ENCODE measurements at places on chromosomes 12 and 14.
A peak's percentile ranks its signal among the peaks of the same experiment; 100 is the strongest.

GRCh38 chr12:79381248-79382208 is 309.2 kb downstream of the PAWR start:
- no peak for DNase-seq

- peak; percentile 9 for DNase-seq
Measured at GRCh38 chr14:83291714-83292113, 1758.1 kb upstream of the SEL1L start.

DNA sequence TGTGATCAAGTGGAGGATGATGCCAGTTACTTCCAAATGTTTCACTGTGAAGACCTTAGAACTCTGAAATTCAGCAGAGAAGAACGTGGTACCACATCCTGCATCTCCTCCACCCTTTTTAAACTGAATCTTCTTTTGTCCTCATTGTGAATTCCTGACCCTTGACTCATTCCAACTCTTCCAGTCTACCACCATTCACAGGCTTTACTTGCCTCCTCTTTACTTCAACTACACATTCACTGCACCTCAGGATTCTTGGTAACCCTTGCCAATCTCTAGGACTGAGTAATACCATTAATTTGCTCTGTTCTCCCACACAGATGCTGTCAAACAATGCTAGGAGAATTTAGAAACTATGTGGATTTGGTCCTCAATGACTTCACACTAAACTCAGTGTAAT is 37.3 kb downstream of the PPP1R12A start:
- peak; percentile 96 for DNase-seq

- no peak for DNase-seq
Measured at GRCh38 chr12:46299851-46300250, 31.0 kb upstream of the SLC38A1 start.

DNA sequence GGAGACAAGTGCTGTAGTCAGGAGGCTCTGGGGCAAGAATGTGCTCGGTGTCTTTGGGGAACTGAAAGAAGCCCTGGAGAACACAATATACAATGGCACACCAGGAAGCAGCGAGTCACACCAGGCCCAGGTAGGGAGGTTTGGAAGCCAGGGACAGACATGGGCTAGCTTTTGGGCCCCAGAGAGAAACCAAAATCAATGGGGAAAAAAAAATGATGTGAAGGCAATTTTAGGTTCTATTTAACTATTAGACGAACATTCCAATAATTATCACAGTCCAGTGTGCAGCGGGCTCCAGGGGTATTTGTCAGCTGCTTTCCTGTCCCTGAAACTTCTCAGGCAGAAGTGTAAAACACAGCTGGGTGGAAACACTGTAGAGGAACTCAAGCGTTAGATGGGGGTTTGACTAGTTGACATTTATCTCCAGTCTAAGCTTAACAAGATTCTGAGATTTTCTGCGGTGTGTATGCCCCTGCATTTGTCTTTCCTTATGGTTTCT is 21.8 kb upstream of the EGLN3 start:
- DNase-seq, result no peak

- DNase-seq, result peak; percentile 92
Measured at GRCh38 chr12:76084863-76085519, 506 bp upstream of the NAP1L1 start.

- peak; percentile 77 for DNase-seq
Measured at GRCh38 chr12:49261721-49262120, 3.2 kb upstream of the TUBA1C start.

DNA sequence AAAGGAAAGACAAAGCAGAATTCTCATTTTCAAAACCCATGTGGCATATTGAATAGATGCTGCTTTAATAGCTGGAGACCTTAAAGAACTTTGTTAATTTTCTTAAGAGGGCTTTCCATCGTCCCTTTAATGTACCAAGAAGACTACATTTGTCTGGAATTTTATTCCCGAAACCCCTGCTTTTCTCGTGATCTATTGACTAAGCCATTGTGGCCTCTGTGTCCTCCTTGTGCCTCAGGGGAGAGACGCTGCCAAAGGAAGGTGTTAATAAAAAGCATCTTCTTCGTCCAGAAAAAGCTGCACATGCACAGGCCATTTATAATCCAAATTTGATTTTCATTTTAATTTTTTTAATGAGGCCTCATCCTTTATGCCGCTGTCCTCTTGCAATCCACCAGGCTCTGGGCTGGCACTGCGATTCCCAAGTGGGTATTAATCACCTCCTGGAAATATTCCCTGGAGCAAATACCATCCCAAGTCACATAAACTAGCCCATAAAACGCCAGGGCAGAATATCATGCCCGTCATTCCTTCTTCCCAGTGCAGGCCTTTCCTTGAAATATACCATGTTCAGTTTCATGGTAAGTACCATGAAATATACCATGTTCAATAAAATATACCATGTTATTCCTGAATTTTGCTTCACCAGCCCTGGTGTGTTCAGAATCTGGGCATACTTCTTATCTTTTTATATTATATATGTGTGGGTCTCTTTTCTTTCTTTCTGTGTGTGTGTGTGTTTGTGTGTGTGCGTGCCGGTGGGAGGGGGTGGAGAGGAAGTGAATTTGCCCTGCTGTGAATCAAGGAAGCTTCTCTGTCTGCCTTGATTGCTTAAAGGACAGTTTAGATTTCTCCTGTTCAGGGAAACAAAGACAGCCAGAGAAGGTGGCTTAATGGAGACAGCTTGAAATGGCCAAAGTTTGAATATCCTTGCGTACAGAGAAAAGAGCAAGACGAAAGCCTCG is 147.6 kb downstream of the PHETA1 start:
- DNase-seq, result peak; percentile 17

DNA sequence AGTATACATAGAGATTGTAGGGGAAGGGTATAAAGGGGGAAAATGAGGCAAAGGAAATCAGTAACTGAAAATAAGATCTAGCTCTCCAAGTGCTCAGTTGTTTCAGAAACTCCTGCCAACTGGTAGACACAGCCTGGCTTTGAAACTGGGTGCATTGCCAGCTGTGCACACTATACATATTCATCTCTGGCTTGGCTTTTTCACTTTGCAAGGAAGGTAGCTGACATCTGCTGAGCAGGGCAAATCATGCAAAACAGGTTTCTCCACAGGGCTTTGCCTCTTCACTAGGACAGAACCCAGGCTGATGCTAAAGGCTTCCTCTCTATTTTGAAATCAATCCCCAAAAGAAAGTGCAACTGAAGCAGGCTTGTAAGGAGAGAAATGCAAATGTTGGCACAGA is 101.5 kb downstream of the HELB start:
- no peak for DNase-seq

- no peak for DNase-seq
Measured at GRCh38 chr14:98269533-98269932, 1002.5 kb downstream of the BCL11B start.

DNA sequence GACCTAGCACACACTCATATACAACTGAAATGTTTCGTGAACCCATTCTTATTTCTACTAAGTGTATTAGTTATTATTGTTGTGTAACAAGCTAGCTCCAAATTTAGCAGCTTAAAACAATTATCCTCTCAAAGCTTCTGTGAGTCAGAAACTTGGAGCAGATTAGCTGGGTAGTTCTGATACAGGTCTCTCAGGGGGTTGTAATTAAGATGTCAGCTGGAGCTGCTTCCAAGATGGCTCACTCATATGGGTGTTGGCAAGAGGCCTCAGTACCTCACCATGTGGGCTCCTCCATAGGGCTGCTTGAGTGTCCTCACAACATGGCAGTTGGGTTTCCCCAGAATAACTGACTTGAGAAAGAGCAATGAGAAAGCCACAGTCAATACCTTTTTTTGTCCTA is 9.8 kb downstream of the GPR135 start:
- DNase-seq, result peak; percentile 79

DNA sequence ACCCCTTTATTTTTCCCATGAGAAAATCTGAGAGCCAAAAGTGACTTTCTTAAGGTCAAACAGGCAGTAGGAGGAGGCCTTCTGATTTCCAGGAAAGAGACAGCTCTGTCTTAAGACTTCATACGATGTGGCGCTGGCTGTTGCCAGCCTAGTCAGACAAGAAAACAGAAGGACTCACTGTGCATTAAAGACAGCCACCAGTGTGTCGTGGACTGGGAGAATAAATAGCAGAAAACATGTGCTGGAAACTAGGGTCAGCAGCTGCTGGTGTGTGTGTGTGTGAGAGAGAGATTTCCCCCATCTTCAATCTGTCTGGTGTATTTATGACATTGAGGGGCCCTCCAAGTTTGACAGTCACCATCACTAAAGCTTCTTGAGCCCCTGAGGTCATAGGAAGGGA is 708.6 kb upstream of the TMEM132C start:
- no peak for DNase-seq

- peak; percentile 18 for DNase-seq
Measured at GRCh38 chr12:76201758-76202157, 117.3 kb upstream of the NAP1L1 start.

- no peak for DNase-seq
Measured at GRCh38 chr12:63496654-63497053, 171.6 kb downstream of the DPY19L2 start.

GRCh38 chr12:57852620-57853500 is 6.3 kb upstream of the CTDSP2 start:
- no peak for DNase-seq

DNA sequence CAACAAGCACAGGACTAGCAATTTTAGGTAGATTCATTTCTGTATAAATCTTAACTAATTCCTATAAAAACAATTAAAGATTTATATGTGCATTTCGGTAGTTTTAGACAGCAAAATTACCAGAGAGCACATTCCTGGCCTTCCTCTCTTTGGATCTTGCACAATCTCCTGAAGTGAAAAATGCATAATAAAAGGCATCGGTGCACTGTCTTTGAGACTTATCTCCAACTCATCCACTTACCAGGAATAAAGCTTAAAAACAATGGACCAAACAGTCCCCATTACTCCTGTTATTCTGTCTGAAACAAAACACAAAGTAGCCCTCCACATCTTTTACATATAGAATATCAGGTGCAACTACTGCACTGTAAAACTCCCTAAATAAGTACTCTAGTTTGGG is 69.3 kb downstream of the HECTD1 start:
- no peak for DNase-seq

DNA sequence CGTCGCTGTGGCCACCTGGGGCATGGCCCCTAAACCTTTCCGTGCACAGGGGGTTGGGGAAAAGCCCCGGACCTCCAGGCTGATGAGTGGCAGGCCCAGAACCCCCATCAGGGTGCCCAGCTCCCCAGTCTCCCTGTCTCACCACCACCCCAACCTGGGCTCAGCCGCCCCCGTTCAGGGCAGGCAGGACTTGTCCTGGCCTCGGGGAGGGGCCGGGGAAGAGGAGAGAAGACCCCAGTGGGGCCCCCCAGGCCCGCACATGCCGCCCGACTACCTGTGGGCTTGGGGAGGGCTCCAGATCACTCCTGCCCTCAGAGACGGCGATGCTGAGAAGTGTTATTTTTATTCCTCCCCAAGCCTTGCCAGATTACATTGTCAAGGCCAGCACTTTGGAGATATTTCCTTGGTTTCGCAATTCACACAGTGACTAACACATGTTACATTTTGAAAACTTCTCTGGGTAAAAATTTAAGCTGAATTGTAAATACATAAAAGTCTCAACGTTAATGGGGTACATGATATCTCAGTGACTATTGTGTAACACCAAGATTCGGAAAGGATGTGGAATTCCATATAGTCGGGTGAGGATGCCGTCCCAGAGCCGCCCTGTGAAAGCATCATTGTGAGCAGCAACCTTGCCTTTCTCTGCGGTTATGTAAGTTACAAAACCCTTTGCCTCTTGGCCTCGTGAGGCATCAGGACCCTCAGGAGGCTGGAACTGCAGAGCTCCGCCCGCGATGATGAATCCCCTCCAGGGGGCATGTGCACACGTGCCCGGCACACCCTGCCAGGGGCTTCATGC is 85.6 kb upstream of the DIO3 start:
- peak; percentile 87 for DNase-seq

DNA sequence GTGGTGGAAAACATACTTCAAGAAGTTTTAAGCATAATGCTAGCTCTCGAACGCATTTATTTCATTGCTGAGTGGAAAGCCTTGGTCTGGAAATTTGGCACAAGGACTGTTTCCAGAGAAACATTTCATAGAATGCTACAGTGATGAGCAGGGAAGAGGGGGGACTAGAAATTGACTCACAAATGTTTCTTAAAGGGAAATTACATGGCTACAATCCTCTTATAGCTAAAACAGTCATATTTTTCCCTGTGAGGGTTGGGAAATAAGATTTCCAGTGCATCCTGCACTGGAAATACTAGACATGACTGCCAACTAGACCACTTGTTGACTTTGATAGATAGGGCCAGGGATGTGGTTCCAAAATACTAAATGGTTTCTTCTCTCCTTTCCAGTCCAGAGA is 197.3 kb upstream of the RGS6 start:
- no peak for DNase-seq

DNA sequence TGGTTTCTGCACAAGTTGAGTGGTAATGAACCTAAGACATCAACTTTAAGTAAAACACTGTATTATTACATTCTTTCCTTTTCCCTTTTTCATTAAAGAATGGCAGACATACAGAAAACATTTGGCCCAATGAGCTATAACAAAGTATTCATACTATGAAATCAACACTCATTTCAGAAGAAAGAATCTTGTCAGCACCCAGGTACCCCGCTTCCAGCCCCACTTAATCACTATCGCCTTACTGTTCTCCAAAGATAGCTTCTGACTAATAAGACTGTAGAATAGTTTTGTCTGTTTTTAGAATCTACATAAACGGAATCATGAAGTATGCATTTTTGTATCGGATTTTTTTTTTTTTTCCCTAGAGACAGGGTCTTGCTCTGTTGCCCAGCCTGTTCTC is 9.5 kb downstream of the CNTN1 start:
- DNase-seq, result no peak

DNA sequence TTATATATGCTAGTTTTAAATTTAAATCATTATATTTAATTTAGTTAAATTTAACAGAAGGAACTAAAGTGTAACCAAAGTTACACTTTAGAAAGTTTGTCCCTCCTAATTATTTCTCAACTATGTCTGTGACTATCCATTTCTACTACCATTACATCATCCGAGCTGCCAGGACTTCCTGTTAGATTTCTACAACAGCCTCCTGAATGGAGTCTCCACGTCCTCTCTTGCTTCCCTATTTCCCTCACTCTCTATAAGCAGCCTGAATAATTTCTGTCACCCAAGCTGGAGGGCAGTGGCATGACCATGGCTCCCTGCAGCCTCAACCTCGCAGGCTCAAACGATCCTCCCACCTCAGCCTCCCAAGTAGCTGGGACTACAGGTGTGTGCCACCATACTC is 84.1 kb downstream of the TTC7B start:
- DNase-seq, result no peak

- DNase-seq, result peak; percentile 6
Measured at GRCh38 chr12:81705586-81705985, 53.6 kb downstream of the PPFIA2 start.

DNA sequence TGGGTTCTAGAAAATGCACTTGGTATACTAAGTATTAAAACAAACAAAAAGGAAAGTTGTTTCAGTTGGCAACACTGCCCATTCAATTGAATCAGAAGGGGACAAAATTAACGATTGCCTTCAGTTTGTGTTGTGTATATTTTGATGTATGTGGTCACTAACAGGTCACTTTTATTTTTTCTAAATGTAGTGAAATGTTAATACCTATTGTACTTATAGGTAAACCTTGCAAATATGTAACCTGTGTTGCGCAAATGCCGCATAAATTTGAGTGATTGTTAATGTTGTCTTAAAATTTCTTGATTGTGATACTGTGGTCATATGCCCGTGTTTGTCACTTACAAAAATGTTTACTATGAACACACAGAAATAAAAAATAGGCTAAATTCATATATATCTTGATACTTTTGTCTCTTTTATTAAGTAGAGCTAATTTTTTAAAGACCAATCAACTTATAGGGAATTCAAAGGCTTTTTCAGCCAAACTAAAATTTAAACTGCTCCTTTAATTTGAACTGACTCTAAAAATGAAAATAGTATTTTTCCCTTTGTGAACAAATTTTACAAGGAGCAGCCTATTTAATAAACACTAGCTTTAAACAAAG is 2.8 kb downstream of the FOXG1 start:
- DNase-seq, result no peak

- DNase-seq, result no peak
Measured at GRCh38 chr12:83739607-83740006, 1052.9 kb downstream of the TMTC2 start.

Measured in GM23248 (cell line).